ENCODE measurements at places on chromosomes 13 and 19. TPM values are rescaled to one million over a fixed set of nuclear protein-coding genes. Genes with fewer than 3 reads are reported as not detected.

STARD13 gene
- 9.8 TPM for total RNA-seq

ZNF383 gene
- total RNA-seq = 9.1 TPM

RGL3 gene
- total RNA-seq = 10.2 TPM

CACNG7 gene
- not detected for total RNA-seq

FBXO17 gene
- 20.1 TPM for total RNA-seq

UBE2L5 gene
- not detected for total RNA-seq

C19orf67 gene
- total RNA-seq = not detected

ZNF560 gene
- total RNA-seq = 0.55 TPM

LSR gene
- total RNA-seq = 247 TPM

BORA gene
- 4.4 TPM for total RNA-seq

GZMM gene
- not detected for total RNA-seq

TEX29 gene
- not detected for total RNA-seq

CEACAM21 gene
- total RNA-seq = not detected

C19orf18 gene
- not detected for total RNA-seq

KANK3 gene
- 8.1 TPM for total RNA-seq

- no peak for DNase-seq
Observed at GRCh38 chr19:17246681-17247425, 1.1 kb upstream of the NR2F6 start.

GRCh38 chr13:96397807-96398206 is 307.9 kb downstream of the HS6ST3 start:
- DNase-seq = no peak

DNA sequence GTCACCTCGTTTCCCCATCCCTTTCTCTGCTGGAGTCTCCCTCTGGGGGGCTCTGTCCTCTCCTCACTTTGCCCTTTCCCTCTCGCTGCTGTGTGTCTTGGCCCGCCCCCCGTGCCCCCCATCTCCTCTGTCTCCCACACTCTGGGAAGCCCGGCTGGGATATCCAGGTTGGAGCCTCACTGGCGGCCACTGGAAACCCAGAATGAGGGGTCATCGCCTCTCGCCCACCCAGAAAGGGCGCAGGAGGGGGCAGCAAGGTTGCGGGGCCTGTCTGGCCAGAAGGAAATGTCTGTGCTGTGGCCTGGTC is 15.6 kb downstream of the CCDC97 start:
- DNase-seq = no peak

- no peak for DNase-seq
Observed at GRCh38 chr13:48476686-48477085, 56.2 kb downstream of the RCBTB2 start.

- DNase-seq = no peak
Observed at GRCh38 chr19:55651236-55651635, 3.2 kb downstream of the CCDC106 start.

DNA sequence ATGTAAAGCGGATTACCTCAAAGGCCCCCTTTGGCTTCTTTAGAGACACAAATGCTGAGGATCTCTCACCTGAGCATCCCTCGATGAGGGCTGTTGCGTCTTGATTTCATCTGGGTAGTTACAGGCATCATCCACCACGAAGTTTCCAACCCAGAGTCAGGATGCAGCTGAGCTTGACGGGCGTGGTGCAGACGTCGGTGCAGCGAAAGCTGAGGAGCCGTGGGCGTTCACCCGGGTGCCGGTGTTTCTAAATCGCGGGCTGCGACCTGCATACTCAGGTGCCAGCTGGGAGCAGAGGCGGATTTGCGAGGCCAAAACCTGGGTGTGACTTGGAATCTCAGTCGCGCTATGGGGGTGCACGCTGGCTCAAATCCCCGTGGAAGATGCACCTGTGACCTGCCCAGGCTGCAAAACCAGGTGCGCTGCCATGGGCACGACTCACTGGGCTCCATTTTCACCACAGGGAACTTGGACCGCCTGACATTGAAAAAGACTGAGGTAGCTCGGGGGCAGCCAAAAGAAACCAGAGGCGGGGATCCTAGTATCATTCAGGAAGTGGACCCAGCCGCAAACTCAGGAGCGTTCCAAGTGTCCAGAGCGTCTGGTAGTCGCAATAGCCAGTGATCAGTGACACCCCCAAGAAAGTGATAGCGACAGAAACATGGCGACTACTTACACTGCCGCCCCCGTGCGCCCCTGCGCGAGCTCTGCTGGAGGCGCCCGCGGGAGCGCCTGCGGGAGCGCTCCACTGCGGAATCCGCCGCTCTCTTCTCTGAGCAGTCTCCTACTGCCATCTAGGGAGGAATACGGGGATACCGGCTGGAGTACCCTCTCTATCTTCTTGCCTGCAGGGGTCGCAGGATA is 36.4 kb upstream of the IGFL4 start:
- DNase-seq = no peak

GRCh38 chr19:51030631-51031030 is 4.2 kb downstream of the KLK12 start:
- no peak for DNase-seq

- no peak for DNase-seq
Observed at GRCh38 chr13:63042686-63043085, 1627.0 kb upstream of the PCDH20 start.

- DNase-seq = no peak
Observed at GRCh38 chr19:46181388-46181779, 33.3 kb downstream of the IGFL2 start.

DNA sequence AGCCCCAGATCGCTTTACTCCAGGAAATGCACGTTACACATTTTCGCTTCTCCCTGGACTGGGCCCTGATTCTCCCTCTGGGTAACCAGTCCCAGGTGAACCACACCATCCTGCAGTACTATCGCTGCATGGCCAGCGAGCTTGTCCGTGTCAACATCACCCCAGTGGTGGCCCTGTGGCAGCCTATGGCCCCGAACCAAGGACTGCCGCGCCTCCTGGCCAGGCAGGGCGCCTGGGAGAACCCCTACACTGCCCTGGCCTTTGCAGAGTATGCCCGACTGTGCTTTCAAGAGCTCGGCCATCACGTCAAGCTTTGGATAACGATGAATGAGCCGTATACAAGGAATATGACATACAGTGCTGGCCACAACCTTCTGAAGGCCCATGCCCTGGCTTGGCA is 44.6 kb downstream of the KL start:
- DNase-seq = no peak

DNA sequence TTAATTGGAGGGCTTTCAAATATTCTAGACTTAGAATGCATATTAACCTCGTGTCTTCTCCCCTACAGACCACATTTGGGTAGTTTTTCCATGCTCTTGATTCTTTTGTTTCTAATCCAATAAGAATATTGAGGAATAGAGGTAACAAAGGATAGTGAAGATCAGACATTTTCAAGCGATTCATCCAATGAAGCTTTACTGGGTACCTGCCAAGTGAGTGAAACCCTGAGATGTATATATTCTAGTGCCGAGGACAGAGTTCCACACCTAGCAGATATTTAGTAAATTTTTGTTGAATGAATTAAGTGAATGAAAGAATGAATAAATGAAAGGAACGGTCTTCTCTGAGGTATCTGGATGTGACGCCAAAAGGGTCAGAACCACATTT is 442 bp upstream of the RFC3 start:
- no peak for DNase-seq

- DNase-seq = no peak
Observed at GRCh38 chr19:32611161-32611560, 30.2 kb downstream of the PDCD5 start.

- DNase-seq = no peak
Observed at GRCh38 chr13:36360903-36361302, 14.7 kb upstream of the SPART start.

GRCh38 chr13:93416736-93417355 is 190.2 kb downstream of the GPC6 start:
- DNase-seq = no peak

DNA sequence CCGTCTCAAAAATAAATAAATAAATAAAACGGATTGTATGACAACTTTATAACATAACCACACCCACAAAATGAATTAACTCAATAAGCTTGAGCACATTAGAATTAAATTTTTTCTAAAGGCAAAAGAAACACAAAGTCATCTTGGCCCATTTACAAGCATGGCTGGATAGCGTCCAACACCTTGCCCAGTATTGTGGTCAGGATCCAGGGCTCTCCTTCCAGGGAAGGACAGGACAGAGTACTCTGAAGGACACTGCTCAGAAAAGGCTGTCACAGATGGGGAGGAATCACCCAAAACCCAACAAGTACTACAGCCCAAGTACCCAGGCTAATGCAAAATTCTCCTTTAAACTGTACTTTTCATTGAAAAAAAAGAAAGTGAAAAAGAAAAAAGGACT is 27.1 kb downstream of the SUGP2 start:
- no peak for DNase-seq

- DNase-seq = no peak
Observed at GRCh38 chr13:78317030-78317429, 286.3 kb downstream of the POU4F1 start.

GRCh38 chr19:40243181-40243580 is 16.7 kb upstream of the CCNP start:
- no peak for DNase-seq

- no peak for DNase-seq
Observed at GRCh38 chr13:106744516-106744915, 176.6 kb upstream of the ARGLU1 start.

- no peak for DNase-seq
Observed at GRCh38 chr13:48411841-48412531, 927 bp downstream of the LPAR6 start.

GRCh38 chr19:39970425-39970674 is 615 bp upstream of the PSMC4 start:
- no peak for DNase-seq

GRCh38 chr13:33710924-33711323 is 107.0 kb upstream of the RFC3 start:
- DNase-seq = no peak

DNA sequence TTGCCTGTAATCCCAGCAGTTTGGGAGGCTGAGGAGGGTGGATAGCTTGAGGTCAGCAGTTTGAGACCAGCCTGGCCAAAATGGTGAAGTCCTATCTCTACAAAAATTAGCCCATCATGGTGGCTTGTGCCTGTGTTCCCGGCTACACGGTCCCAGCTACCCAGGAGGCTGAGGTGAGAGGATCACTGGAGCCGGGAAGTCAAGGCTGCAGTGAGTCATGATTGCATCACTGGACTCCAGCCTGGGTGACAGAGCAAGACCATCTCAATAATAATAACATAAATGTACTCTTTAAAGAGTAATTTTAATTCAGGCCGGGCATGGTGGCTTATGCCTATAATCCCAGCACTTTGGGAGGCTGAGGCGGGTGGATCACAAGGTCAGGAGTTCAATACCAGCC is 38.7 kb downstream of the SKA3 start:
- no peak for DNase-seq

DNA sequence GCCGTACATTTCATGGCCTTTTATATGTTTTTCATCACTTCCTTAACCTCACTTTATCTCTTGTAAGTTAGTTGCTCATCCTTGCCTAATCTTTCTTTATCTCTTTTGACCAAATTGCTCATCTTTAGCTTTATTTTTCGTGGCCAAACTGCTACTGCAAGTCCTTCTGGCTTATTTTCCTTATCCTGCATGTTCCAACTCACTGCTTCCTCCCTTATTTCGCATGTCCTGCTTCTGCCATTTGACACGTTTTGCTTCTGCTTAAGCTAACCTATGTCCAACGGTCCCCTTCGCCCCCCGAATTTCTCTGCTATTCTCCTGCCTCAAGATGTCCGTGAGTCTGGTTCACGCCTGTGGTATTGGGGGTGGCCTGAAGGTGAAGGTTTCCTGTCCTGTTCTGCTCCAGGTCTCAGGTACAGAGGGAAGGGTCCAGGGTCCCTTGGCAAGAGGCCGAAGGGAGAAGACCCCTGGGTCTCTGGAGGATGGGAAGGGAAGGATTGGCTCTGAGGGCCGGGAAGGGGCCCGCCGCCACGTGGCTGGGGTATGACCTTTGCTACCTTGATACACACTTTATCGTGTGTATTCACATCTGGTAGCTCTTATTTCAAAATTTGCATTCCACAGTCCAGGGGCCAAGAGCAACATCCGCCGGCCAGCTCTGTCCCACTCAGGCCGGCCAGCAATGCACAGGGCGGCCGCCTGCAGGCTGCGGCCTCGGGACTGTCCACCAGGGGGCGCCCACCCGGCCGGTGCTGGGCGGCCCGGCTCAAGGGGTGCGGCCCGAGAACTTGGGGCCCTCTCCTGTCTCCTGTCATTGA is 2.9 kb upstream of the C19orf85 start:
- no peak for DNase-seq

DNA sequence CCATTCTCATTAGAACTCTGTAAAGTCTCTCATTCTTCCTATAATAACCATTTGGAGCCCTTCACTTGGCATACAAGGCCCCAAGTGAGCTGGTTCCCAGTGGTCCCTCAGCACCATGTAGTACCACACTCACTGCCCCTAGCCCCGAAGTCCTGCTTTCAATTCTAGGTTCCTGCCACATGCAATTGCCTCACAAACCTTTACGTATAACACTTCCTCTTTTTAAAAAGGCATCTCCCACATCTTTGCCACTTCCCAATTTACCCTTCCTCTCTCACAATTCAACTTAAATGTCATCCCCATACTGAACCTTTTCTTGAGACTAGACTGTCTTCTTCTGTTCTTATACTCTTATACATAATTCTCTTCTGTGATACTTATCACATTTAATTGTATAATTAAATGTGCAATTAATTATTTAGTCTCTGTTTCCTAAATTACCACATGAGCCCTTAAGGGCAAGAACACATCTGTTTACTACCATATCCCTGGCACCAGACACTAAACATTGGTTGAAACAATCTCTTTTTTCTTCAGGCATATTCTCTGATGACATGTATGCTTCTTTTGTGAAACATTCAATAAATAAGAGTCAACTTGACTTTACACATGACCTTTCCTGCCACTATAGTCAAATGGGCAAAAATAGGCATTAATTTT is 304.0 kb downstream of the SPRY2 start:
- no peak for DNase-seq

- DNase-seq = no peak
Observed at GRCh38 chr19:42075364-42075615, 676 bp upstream of the ZNF574 start.

GRCh38 chr19:28544451-28545261 is 668.3 kb downstream of the UQCRFS1 start:
- no peak for DNase-seq

- DNase-seq = no peak
Observed at GRCh38 chr19:18863843-18864362, 32.1 kb downstream of the CERS1 start.

DNA sequence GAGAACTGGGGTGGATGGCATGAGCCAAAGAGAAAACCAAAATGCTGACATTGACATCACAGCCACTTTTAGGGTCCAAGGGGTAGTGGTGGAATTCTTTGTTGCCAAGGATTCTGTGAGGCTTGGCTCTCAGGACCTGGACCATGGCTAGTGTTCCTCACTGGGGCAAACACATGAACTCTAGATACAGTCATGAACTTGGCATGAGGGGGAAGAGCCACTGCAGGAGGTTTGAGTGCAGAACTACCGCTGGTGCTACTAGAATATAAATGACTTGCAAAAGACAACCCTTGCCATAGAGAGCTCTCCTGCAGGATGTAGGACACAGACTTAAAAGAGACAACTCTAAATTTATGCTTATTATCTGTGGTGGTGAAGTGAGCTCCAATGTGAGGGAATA is 29.8 kb upstream of the FRY start:
- DNase-seq = no peak

- DNase-seq = peak; percentile 10
Observed at GRCh38 chr19:5563935-5564612, 3.7 kb downstream of the TINCR start.
